ENCODE measurements at places on chromosomes 6 and 20. TPM values are rescaled to one million over a fixed set of nuclear protein-coding genes. Genes with fewer than 3 reads are reported as not detected.

SLC26A8 gene
- polyA plus RNA-seq: 0.68 TPM

PDCD2 gene
- 78.9 TPM for polyA plus RNA-seq

FAM83C gene
- 0.06 TPM for polyA plus RNA-seq

ADAM33 gene
- 6.1 TPM for polyA plus RNA-seq

ADGRB3 gene
- 5.5 TPM for polyA plus RNA-seq

SPATS1 gene
- polyA plus RNA-seq: not detected

CUTA gene
- polyA plus RNA-seq: 229 TPM

EFCAB8 gene
- polyA plus RNA-seq: not detected

PTGIS gene
- 30.8 TPM for polyA plus RNA-seq

INSM1 gene
- polyA plus RNA-seq: not detected

CEP85L gene
- polyA plus RNA-seq: 7.9 TPM

PKIB gene
- 2.1 TPM for polyA plus RNA-seq

WFDC5 gene
- polyA plus RNA-seq: not detected

C20orf204 gene
- polyA plus RNA-seq: 1.8 TPM

MAP7 gene
- 39.2 TPM for polyA plus RNA-seq

FAM217A gene
- 1.3 TPM for polyA plus RNA-seq

NKAPL gene
- 2.2 TPM for polyA plus RNA-seq

MYCT1 gene
- polyA plus RNA-seq: 12.5 TPM

OXT gene
- polyA plus RNA-seq: 0.94 TPM

ZNF391 gene
- 13.1 TPM for polyA plus RNA-seq

ZHX3 gene
- polyA plus RNA-seq: 20.2 TPM

EYA4 gene
- 10.1 TPM for polyA plus RNA-seq

BPI gene
- polyA plus RNA-seq: 1.5 TPM

POM121L2 gene
- not detected for polyA plus RNA-seq

GDAP1L1 gene
- 0.70 TPM for polyA plus RNA-seq

FAM209A gene
- not detected for polyA plus RNA-seq

PCED1A gene
- 52.9 TPM for polyA plus RNA-seq

C6orf52 gene
- polyA plus RNA-seq: 4.9 TPM

TMEM217 gene
- polyA plus RNA-seq: 1.3 TPM

C6orf118 gene
- polyA plus RNA-seq: 6.8 TPM

CCDC167 gene
- 26.6 TPM for polyA plus RNA-seq

SFTA2 gene
- polyA plus RNA-seq: 1.2 TPM

BANF2 gene
- polyA plus RNA-seq: not detected

TXNDC5 gene
- 116 TPM for polyA plus RNA-seq

HLA-F gene
- polyA plus RNA-seq: 5.1 TPM

Measured in left renal cortex interstitium (tissue), 4 donors.